ENCODE measurements at places on chromosomes 5 and 9. TPM values are rescaled to one million over a fixed set of nuclear protein-coding genes. Genes with fewer than 3 reads are reported as not detected.

Gene FOXD4
- not detected for total RNA-seq

GRCh38 chr5:8906303-8906967 is 639.4 kb downstream of the SEMA5A start:
- H3K27ac ChIP-seq, result no peak overlapping the region
- no peaks in the 10 kb centered on the region for H3K36me3 ChIP-seq
- H3K4me3 ChIP-seq, result no peak overlapping the region

DNA sequence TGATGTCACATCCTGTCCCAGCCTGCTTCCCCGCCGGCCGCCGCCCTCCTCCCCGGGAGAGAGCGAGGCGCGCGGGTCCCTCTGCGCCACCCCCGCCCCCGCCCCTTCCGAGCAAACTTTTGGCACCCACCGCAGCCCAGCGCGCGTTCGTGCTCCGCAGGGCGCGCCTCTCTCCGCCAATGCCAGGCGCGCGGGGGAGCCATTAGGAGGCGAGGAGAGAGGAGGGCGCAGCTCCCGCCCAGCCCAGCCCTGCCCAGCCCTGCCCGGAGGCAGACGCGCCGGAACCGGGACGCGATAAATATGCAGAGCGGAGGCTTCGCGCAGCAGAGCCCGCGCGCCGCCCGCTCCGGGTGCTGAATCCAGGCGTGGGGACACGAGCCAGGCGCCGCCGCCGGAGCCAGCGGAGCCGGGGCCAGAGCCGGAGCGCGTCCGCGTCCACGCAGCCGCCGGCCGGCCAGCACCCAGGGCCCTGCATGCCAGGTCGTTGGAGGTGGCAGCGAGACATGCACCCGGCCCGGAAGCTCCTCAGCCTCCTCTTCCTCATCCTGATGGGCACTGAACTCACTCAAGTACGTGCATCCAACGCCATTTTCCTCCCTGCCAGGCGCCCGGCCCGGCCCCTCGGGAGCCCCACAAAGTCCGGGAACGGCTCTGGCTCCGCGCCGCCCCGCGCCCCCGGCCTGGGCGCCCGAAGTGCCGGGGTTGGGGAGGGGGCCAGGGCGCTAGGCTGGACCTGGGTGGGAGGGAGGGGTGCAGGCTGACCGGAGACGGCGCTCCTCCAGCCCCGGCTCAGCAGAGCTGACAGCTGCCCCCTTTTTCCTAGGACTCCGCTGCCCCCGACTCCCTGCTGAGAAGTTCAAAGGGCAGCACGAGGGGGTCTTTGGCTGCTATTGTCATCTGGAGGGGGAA is 12.0 kb upstream of the OLFM1 start:
- H3K27me3 ChIP-seq, result peaks cover 18% of the 10 kb centered on the region
- H3K27ac ChIP-seq, result no peak overlapping the region
- DNase-seq, result no peak
- H3K4me1 ChIP-seq, result no peaks in the 10 kb centered on the region

DNA sequence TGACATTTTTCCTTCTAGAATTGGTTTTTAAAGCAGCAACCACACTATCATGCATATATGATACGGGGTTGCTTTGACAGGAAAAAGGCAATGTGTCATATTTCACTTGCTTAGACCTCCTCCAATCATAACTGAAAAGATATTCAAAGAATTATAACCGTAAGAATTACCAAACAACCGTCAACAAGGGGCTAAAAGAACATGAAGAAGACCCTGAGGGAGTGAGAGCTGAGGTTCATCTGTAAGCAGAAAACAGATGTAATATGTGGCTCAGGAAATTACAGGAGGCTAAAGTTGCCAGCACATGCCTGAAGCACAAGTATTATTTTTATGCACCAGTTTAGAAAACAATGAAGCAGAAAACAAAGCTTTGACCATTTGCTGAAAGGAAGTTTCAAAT is 78.9 kb downstream of the APBA1 start:
- no peak overlapping the region for H3K27ac ChIP-seq
- DNase-seq, result no peak
- H3K27me3 ChIP-seq, result peaks cover 7% of the 10 kb centered on the region
- no peaks in the 10 kb centered on the region for H3K36me3 ChIP-seq
- no peaks in the 10 kb centered on the region for H3K4me1 ChIP-seq

Gene PSMB7
- 223 TPM for total RNA-seq

DNA sequence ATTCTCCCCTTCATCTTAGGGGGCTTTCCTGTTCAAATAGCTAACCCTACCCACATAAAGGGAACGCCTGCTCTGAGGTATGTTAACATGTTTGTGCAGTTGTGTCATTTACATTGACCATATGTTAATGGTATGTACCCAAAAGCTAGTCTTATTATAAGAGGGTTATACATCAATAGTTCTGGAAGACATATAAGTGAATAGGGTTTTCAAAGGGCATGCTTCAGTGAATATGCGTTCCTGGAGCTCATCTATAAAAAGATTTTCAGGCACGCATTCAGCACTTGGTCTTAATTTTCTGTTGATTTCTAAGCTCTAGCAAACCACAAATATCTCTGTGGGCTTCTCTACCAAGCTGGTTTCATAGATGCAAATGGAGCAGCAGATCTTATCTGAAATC is 766.1 kb downstream of the IRX1 start:
- H3K36me3 ChIP-seq, result no peaks in the 10 kb centered on the region
- H3K27ac ChIP-seq, result no peak overlapping the region
- no peak overlapping the region for H3K4me3 ChIP-seq
- no peaks in the 10 kb centered on the region for H3K27me3 ChIP-seq

Gene C5orf52
- 0.42 TPM for total RNA-seq

Data from activated CD4-positive, alpha-beta T cell treated with anti-CD3 and anti-CD28 coated beads, Interleukin-2, amount 10 ng/mL, durations not matched to agents 24 days and 14 days (primary cell).